ENCODE measurements at places on chromosomes 2 and 18. TPM values are rescaled to one million over a fixed set of nuclear protein-coding genes. Genes with fewer than 3 reads are reported as not detected.

Gene PIEZO2
- 3.9 TPM for total RNA-seq

Gene GIGYF2
- total RNA-seq: 72.5 TPM

Gene NAT8
- not detected for total RNA-seq

Gene ASB1
- total RNA-seq: 15.0 TPM

Gene VIT
- not detected for total RNA-seq

Gene ADD2
- 385 TPM for total RNA-seq

Gene WNT10A
- not detected for total RNA-seq

Gene ANKRD30BL
- 8.9 TPM for total RNA-seq

Gene MROH2A
- not detected for total RNA-seq

Gene AGFG1
- total RNA-seq: 54.6 TPM

Gene DNER
- 75.7 TPM for total RNA-seq

Gene ATP8B1
- 4.2 TPM for total RNA-seq

Gene TEX261
- total RNA-seq: 18.4 TPM

Gene ALPP
- not detected for total RNA-seq

Gene EVA1A
- 0.98 TPM for total RNA-seq

Gene DNPEP
- 11.1 TPM for total RNA-seq

Gene MOGAT1
- total RNA-seq: not detected

Gene TEKT4
- total RNA-seq: not detected

Gene LCT
- not detected for total RNA-seq

Gene ANO7
- total RNA-seq: 0.25 TPM

Gene POTEI
- under 0.01 TPM for total RNA-seq

Gene RBM44
- 3.4 TPM for total RNA-seq

Gene CCL20
- total RNA-seq: not detected

Gene ASIC4
- 3.4 TPM for total RNA-seq

Gene TMEM247
- not detected for total RNA-seq

Gene HOXD10
- total RNA-seq: not detected

Gene EFR3B
- total RNA-seq: 56.1 TPM

Gene AMER3
- 26.8 TPM for total RNA-seq

Gene CHRNA1
- total RNA-seq: not detected

Gene TUBA3E
- not detected for total RNA-seq

Gene PAPOLG
- total RNA-seq: 40.8 TPM

Gene SIX3
- total RNA-seq: 0.49 TPM

Gene ATOH8
- 1.7 TPM for total RNA-seq

Gene TDRD15
- not detected for total RNA-seq

Gene CAPN13
- total RNA-seq: 0.25 TPM

Gene DNAJC5G
- total RNA-seq: not detected

Gene GLI2
- 2.7 TPM for total RNA-seq

Gene SERPINB12
- total RNA-seq: not detected

Gene RUFY4
- not detected for total RNA-seq

Gene PTPRM
- total RNA-seq: 36.9 TPM

Gene PIGN
- total RNA-seq: 30.5 TPM

Gene TMEM178A
- 23.4 TPM for total RNA-seq

Gene SLC23A3
- total RNA-seq: not detected

Gene FLACC1
- total RNA-seq: 3.0 TPM

Gene AQP12A
- not detected for total RNA-seq

Gene IL1F10
- not detected for total RNA-seq

Gene LINC00305
- total RNA-seq: not detected

Gene TXNL1
- total RNA-seq: 33.7 TPM

Gene CXCR1
- total RNA-seq: not detected

Gene PTGR3
- 15.5 TPM for total RNA-seq

Gene CRYGD
- 1.2 TPM for total RNA-seq

Gene IL1RL1
- total RNA-seq: 0.25 TPM

Gene SFT2D3
- 7.9 TPM for total RNA-seq

Gene PLGLB1
- total RNA-seq: 6.6 TPM

Gene CPLX4
- under 0.01 TPM for total RNA-seq

Data from temporal lobe (tissue), 4 donors.